ENCODE measurements at places on chromosomes 12 and 14. TPM values are rescaled to one million over a fixed set of nuclear protein-coding genes. Genes with fewer than 3 reads are reported as not detected.

The ERBB3 gene
- total RNA-seq, result 136 TPM

The EXOC3L4 gene
- total RNA-seq, result 3.9 TPM

The ERP27 gene
- total RNA-seq, result 0.37 TPM

The CPM gene
- not detected for total RNA-seq

The GOLGA5 gene
- 7.3 TPM for total RNA-seq

The CLEC6A gene
- total RNA-seq, result not detected

The PHETA1 gene
- total RNA-seq, result 9.9 TPM

The OVCH1 gene
- total RNA-seq, result not detected

The PAX9 gene
- total RNA-seq, result 2.7 TPM

The CRACR2A gene
- total RNA-seq, result 31.3 TPM

The RTL1 gene
- not detected for total RNA-seq

The DPPA3 gene
- total RNA-seq, result not detected

GRCh38 chr12:89845366-89845765 is 136.7 kb upstream of the ATP2B1 start:
- DNase-seq, result no peak

DNA sequence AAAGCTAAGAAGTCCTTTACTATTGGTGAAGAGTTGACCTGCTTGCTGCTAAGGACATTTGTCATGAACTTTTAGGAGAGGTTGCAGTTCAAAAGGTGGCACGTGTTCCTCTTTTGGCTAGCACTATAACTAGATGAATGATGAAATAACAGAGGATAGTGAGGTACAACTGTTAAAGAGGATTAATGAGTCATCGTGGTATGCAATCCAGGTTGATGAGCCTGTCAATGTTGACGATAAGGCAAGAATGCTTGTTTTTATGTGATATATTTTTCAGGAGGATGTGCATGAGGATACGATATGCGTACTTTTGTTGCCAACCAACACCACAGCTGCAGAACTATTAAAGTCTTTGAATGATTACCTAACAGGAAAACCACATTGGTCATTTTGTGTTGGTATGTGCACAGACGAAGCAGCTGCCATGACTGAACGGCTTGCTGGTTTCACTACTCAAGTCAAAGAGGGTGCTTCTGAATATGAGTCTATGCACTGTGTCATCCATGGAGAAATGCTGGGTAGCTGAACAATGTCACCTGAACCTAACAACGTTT is 10.6 kb downstream of the CEP128 start:
- DNase-seq, result peak; percentile 5

GRCh38 chr12:45509187-45509586 is 220.3 kb upstream of the ARID2 start:
- no peak for DNase-seq

GRCh38 chr12:116101991-116102390 is 175.5 kb downstream of the MED13L start:
- no peak for DNase-seq

DNA sequence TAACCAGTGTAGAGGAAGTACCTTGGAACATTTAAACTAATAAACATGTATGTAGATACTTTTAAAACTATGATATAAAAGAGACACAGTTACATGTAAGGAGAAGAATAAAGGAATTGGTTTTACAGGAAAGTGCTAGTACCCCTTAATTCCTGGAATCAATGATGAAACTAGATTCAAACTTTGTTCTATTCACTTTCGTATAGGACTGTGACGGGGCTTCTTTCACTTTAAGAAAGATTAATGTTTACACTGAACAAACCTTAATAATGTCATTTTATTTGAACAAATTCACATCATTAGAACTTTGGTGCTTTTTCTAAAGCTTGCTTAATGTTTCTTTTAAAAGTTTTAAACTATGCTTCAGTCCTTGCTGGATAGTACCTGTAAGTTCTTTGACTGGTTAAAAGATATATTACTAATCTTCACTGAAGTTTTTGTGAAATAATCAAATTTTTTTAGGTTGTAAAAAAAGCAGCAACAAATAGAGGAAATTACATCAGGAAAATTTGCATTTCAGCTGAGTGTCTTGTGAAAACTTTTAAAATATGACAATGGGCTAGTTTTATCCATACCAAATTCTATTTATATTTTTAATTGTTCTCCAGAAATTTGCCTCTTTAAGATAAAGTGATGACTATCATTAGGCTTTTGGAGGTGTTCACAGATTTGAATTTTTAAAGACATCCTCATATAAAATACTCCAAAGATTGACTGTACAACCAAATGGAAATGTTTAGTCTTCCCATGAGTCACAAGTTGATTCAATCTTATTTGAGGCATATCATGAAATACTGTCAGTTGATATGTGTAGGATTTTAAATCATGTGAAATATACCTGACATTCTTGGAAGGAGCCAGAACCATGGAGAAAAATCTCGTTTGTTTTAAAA is 36.2 kb downstream of the PAPOLA start:
- no peak for DNase-seq

DNA sequence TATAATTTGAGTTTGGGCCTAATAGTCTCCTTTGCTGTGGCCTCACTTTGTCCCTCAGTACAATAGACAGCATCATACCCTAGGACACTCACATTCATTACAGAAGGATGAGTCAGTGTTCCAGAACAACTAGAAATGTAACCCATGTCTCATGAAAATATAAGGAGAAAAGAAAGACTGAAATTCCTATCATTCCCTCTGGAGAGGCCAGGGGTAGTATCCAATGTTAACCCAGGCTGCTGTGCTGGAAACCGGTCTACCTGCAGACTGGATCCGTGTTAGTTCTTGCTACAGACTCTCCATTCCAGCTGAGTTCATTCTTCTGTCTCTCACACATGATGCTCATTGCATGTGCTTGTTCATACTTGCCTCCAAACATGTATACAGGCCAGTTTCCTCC is 75.8 kb upstream of the HOXC13 start:
- no peak for DNase-seq

- DNase-seq, result no peak
These were observed 39.2 kb upstream of the PPP1R13B start for GRCh38 chr14:103886304-103887169.

DNA sequence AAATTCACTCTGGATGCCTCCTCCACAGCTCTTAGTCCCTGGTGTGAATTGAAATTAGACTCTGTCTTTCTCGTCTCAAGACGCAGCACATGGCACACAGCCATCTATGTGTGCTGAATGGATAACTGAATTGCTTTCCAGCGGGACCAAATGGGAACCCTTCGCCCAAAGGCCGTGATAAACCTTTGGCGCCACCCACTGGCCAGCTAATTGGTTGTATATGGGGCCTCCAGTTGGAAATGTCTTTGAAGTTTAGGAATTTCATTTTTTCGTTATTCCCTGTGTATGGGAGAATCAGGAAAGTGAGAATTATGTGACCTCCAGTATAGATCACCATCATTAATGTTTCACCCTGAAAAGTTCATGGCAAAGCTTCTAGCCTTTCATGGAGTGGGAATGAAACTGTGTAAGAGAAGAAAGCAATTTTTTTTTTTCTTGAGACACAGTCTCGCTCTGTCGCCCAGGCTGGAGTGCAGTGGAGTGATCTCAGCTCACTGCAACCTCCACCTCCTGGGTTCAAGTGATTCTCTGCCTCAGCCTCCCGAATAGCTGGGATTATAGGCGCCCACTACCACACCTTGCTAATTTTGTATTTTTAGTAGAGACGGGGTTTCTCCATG is 9.8 kb upstream of the HSP90AA1 start:
- DNase-seq, result peak; percentile 87

DNA sequence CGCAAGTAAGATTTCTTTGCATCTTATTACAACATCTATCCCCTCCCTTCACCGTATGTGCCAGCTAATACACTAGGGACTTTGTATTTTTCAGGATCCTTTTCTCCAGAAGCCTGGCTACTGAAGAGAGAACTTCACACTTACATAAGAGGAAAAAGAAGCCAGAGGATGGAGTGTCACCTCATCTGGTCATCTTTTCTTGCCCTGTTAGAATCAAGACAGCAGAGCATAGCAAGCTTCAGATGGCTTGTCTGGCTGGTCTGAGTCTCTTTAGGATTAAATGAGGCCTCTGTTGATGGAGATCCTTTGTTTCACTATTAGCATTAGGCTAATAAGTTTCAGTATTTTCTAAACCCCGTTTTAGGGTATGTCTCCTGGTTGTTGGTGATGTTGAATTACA is 14.4 kb upstream of the AACS start:
- DNase-seq, result no peak

DNA sequence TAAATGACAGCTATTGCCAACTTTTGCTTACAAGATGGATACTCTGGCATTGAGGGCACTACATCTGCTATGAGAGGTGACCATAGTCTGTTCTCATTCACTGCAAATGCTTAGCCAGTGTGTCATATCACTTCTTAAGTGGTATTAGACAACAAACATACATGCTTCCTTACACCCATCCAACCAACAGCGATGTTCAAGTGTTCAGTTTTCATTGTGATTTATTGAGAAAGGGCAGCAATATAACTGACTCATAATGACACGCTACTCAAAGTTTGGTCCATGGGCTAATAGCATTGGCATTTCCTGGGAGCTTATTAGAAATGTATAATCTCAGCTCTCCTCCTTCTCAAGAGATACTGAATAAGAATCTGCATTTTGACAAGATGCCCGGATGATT is 181.7 kb downstream of the NPAS3 start:
- no peak for DNase-seq

GRCh38 chr12:131785763-131786330 is 42.3 kb upstream of the MMP17 start:
- DNase-seq, result no peak

DNA sequence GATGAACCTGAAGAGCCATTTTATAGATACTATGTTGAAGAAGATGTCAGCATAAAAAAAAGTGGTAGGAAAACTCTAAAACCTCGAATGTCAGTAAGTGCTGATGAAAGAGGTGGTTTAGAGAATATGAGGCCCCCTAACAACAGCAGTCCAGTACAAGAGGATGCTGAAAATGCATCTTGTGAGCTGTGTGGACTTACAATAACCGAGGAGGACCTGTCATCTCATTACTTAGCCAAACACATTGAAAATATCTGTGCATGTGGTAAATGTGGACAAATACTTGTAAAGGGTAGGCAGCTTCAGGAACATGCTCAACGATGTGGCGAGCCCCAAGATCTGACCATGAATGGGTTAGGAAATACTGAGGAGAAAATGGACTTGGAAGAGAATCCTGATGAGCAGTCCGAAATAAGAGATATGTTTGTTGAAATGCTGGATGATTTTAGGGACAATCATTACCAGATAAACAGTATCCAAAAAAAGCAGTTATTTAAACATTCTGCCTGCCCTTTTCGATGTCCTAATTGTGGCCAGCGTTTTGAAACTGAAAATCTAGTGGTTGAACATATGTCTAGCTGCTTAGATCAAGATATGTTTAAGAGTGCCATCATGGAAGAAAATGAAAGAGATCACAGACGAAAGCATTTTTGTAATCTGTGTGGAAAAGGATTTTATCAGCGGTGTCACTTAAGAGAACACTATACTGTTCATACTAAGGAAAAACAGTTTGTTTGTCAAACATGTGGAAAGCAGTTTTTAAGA is 17.8 kb upstream of the HSPA2 start:
- DNase-seq, result no peak

DNA sequence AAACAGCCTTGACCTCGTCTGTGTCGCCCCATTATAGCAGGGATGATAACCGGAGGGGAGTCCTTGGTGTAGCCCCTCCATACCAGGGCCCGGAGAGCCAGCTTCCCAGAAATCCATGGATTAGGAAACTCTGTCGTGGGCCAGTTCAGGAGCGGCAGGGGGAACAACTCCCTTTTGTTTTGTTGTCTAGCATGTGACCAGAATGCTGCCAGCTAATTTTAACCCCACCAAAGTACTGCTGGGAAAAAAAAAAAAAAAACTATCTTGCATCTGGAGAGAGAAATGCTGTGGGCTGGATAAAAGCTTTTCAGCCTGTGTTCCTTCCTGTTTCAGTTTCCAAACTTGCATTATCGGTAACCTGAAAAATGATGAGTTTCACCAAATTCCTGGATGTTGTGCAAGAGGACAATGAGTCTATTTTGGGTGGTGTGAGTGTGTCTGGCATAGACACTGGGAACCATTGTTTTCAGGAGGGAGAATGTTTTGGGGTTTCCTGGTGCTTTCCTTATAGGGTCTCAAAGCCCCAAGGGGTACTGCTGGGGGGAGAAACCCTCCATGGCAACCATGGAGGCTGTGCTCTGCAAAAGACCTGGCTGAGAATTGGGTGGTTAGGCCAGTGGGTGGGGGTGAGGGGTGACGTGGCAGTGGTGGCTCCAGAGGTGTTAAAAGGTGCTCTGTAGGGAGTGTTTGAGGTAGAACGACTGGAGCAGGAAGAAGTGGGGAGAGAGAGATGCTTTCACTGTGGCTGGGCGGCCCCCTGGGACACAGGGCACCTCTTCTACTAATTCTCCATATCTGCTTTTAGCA is 14.9 kb upstream of the IRF2BPL start:
- no peak for DNase-seq

DNA sequence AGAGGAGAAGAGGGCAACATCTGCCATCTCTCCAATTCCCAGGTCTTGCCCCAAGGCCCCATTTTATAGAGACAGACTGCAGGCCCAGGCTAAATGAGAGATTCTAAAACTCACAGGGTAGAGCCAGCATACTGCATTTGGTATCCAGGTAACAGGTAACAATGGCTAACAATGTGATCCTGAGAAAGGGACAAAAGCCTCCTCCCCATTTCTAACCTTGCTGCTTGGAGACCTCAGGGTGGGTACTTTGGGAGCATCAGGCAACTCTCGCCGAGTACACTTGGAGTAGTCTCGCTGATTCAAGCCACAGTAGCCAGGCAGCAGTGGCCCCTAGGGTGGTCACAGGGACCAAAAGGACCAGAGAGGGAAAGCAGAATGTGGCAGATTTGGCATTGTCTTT is 162.6 kb upstream of the PLEKHA5 start:
- no peak for DNase-seq

- DNase-seq, result no peak
These were observed 11.1 kb downstream of the TXNRD1 start for GRCh38 chr12:104226672-104227071.

GRCh38 chr12:68612202-68612601 is 1.5 kb downstream of the RAP1B start:
- DNase-seq, result peak; percentile 26

DNA sequence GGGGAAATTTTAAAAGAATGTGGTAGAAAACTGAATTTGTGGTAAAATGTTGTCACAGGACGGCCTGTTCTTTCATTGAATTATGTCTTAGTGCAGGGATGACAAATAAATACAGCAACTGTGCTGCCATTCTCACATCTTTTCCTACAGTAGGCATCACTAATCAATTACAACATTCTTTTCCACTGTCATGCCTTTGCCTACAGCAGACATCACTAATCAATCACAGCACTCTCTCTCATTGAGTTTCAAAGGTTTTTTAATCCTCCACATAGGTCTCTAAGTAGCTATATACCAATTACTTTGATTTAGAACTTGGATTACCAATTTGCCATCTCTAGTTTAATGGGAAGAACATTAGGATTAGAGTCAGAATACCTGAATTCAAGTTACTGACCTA is 30.1 kb downstream of the NTF3 start:
- DNase-seq, result no peak

DNA sequence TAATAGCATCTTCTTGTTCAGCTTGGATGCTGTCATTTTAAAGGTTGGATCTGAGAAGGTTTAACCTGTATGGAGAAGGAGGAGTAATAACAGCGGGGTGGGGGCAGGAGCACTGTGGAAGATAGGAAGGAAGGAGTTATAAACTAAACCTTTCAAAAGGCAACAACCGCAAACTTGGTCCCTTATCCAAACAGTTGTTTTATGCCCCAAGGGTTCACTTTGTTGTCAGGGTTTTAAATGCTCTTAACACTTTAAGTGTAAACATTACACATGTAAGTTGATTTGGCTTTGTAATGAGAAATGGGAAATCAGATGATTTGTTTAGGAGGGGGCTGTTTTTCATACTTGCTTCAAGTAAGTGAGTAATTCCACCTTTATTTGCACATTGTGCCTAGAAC is 3.0 kb downstream of the NPAS3 start:
- DNase-seq, result no peak

GRCh38 chr14:96098309-96098998 is 59.3 kb downstream of the C14orf132 start:
- DNase-seq, result peak; percentile 58

Data from HT-29 (cell line).